ENCODE measurements at places on chromosomes 6 and 20.

DNA sequence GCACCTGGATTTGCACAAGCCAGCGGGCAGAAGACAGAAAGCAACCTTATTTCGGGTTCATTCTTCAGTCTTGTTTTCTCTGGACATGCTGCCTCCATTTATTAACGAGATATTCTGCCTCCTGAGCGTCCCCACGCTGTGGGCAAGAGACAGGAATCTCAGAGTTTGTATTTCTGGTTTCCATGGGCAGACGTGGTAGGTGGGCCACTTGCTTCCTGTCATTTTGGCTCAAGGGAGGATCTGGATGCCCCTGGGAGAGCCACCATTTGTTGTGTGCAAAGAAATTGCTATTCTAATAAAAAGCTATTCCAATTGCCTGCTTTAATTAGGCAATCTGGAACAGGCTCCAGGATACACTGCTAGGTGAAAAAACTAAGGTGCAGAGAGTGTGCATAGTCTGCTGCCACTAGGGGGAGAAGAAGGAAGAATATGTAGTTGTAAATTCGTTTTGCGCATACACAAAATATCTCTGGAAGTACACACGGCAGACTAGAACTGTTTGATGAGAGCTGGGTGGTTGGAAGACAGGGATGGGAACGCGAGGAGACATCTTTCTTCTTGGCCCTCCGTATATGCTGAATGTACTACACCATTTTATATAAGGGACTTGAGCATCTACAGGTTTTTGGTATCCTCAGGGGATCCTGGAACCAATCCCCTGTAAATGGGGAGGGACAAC is 30.1 kb upstream of the SLC16A10 start:
- DNase-seq: no peak

GRCh38 chr20:47561603-47562583 is 60.2 kb downstream of the NCOA3 start:
- DNase-seq: no peak

DNA sequence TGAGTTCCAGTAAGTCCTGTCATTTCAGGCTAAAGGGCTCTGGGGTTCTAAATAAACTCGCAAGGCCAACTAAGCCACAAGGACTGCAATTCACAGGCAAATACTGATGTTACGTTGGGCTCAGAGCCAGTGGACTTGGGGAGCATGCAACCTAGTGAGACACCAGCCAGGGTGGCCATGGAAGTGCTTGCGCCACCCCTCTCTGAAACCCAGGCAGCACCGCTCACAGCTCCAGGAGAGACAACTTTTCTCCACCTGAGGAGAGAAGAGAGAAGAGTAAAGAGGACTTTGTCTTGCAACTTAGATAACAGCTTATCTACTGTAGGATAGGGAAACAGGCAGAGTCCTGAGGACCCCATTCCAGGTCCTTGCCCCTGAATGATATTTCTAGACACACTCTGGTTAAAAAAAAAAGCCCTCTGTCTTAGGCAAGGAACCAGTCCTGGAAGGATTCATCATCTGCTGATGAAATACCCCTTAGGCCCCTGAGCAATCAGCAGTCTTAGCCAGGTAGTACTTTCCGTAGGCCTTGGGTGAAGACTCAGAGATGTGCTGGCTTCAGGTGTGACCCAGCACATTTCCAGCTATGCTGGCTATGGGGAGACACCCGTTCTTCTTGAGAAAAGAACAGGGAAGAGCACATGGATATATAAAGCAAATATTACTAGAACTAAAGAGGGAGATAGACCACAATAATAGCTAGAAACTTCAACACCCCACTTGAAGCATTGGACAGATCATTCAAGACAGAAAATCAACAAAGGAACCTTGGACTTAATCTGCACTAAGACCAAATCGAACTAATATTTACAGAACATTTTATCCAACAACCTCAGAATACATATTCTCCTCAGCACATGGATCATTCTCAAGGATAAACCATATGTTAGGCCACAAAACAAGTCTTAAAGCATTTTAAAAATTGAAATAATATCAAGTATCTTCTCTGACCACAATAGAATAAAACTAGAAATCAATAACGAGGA is 31.5 kb upstream of the TBC1D32 start:
- no peak for DNase-seq

DNA sequence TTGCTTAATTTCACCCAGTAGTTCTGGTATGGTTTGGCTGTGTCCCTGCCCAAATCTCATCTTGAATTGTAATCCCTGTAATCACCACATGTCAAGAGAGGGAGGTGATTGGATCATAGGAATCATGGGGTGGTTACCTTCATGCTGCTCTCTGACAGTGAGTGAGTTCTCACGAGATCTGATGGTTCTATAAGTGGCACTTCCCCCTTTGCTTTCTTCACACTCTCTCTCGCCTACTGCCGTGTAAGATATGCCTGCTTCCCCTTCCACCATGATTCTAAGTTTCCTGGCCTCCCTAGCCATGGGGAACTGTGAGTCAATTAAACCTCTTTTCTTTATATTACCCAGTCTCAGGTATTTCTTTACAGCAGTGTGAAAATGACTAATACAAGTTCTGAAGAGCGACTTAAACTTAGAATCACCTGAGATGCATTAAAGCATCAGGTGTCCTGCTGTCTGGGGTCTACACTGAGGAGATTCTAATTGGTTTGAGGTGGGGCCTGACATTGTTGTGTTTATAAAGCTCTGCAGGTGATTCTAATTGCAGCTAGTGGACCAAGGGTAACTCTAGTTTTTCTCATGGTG is 82.1 kb upstream of the DTNBP1 start:
- no peak for DNase-seq

- no peak for DNase-seq
These were observed 134.8 kb upstream of the PRDM1 start for GRCh38 chr6:105951322-105951721.

DNA sequence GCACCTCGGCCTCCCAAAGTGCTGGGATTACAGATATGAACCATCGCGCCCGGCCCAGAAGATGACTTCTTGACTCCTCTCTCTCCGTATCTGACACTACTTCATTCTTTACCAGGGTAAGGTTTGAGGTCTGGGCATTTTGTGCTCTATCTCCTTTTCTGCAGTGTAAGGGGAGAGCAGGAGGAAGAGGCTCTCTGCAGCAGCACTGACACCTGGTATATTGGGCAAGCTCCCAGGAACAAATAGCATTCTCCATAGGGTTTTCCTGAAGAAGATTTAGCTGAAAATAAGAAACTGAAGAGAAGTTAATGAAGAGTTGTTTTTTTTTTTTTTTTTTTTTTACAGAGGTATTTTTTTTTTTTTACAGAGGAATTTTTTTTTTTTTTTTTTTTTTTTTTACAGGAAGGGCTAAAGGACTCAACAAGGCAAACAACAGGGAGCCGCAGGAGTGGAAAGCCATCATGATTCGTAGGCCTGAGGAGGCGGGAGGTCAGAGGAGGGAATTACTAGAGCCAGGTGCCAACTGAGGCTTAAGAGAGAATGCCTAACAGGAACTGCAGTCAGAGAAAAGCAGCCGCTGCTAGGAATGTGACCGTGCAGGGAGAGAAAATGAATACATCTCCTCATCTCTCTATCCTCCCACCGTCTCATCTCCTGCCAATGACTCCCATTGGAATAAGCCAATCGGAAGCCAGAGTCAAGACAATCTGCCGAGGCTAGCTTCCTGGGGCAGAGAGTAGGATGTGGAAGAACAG is 34.7 kb upstream of the ADGRF4 start:
- no peak for DNase-seq

GRCh38 chr6:139588734-139589593 is 214.5 kb upstream of the CITED2 start:
- peak; percentile 70 for DNase-seq

GRCh38 chr20:35899064-35899463 is 55.2 kb downstream of the SCAND1 start:
- no peak for DNase-seq

- no peak for DNase-seq
These were observed 114.2 kb downstream of the SNX5 start for GRCh38 chr20:17854307-17854903.

DNA sequence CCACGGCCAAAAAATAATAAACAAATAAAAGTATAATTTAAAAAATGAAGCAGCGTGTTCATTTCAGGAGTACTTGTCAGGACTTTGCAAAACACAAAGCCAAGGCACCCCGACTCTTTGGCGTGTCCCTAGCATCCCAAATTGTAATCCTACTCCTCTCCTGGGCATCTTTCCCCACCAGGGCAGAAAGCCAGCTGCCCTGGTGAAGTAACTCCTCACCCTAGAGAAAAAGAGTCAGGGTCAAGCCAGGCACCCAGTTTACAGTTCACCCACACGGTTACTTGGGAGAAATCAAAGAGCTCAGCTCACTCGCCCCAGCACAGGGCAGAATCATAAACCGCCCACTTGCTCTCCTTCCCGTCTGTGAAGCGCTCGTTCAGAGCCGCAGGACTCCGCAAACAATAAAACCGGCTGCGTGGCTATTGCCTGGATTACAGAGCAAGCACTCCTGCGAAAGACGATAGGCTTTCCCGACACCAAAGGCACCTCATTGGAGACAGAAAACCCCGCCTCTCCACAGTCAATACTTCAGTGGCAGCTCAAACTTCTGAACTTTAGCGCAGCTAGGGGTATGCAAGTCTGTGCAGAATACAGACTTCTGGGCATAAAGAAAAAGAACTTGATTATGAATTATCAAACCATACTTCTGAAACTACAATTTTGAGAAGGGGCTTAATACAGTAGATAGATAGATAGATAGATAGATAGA is 73.0 kb upstream of the NHSL1 start:
- DNase-seq: no peak

GRCh38 chr6:47454713-47455396 is 22.7 kb upstream of the CD2AP start:
- DNase-seq: no peak

- no peak for DNase-seq
These were observed 197.3 kb downstream of the TASP1 start for GRCh38 chr20:13441388-13441787.

- no peak for DNase-seq
These were observed 165.9 kb downstream of the JARID2 start for GRCh38 chr6:15411766-15412165.

DNA sequence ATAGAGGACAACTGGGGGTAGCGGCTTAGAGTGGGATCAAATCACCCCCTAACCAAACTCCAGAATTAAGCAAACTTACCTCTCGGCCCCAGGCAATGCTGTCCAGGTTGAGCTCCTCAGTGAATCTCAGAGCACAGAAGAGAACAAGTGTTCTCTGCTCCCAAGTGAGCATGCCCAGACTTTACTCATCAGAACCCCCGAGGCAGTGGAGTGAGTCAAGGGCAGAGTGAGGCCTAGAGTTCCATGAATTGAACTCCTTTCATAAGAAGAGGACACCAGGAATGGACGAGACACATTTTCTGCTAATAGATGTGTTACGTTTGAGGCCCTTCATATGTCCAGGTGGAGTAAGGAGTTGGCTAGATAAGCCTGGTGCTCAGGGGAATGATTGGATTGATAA is 134.0 kb upstream of the DTNBP1 start:
- no peak for DNase-seq

- no peak for DNase-seq
These were observed 82.4 kb downstream of the SLC2A10 start for GRCh38 chr20:46791722-46792416.

DNA sequence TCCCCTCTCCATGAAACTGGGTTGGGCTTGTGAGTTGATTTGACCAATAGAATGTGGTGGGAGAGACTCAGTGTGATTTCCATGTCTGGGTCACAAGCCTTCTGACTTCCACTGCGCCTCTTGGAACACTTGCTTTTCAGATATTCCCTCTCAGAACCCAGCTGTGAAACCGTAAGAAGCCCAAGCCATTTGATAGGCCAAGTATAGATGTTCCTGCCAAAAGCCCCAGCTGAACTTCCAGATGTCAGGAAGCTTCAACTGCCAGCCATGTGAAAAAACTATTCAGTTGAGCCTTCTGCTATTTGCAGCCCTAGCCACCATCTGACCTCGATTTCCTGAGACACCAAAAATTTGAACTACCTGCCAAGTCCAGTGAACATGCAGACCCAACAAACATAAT is 387.8 kb upstream of the GJE1 start:
- DNase-seq: no peak

DNA sequence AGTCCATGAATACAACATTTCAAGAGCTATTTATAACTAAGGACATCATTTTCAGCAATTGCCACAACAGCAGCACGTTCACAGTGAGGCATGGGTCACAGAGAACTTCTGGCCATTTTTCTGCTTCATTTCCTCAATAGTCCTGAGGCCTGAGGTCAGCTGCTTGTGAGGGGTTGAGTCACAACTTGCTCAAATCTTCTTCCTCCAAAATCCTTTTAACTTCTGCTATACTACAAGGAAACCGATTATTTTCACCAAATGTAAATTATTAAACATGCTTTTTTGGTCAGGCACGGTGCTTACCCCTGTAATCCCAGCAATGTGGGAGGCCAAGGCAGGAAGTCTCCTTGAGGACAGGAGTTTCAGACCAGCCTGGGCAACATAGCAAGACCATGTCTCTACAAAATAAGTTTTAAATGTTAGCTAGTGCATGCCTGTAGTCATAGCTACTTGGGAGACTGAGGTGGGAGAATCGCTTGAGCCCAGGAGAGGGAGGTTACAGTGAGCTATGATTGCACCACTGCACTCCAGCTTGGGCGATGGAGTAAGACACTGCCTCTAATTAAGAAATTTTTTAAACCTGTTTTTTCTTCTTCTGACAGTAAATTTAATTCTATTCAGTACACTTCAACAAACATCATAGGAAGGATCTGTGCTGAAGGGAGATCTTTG is 11.1 kb upstream of the SLC16A10 start:
- DNase-seq: no peak

- DNase-seq: no peak
These were observed 7.4 kb upstream of the LAMA5 start for GRCh38 chr20:62374331-62375152.

GRCh38 chr20:23145281-23145700 is 59.2 kb upstream of the CD93 start:
- DNase-seq: no peak

DNA sequence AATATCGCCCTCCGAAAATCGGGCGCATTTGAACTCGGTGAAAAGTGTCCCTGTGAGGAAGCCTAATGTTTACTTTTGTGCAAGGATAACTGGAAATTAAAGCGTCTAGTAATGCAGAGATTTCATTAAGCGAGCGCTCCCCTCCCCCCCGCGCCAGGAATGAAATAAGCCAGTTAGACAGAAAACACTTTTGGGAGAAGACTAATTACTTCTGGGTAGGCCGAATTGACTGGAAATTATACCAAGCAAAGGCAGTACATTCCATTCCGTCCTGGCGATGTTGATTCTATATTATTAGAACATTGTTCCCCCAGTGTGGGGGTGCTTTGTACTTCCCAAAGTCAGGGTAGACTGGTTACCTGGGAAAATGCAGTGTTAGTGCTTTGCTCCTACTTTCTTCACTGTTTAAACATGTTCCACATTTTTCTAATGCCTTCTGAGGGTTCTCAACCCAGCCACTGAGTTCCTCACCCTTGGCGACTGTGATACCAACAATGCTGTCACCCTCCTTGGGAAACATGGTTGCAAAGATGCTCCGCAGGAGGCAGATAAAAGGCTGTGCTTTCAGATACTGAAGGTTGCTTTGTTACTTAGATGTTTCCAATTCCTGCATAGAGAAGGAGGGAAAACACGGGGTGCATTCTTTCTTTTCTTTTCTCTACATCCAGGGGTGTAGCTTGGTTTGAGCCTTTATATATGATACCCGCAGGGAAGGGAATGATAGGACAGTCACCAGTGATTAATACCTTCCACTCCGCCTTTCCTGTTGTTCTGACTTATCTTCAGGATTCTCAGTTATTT is 2.6 kb downstream of the GJA1 start:
- DNase-seq: peak; percentile 67

GRCh38 chr6:88734544-88734943 is 228.9 kb downstream of the RNGTT start:
- DNase-seq: no peak

- no peak for DNase-seq
These were observed 53.8 kb upstream of the DACT2 start for GRCh38 chr6:168373389-168373788.

- DNase-seq: no peak
These were observed 248.9 kb upstream of the CITED2 start for GRCh38 chr6:139623372-139623771.

- DNase-seq: no peak
These were observed 7.3 kb downstream of the SIM1 start for GRCh38 chr6:100457311-100457990.

Measured in HS-5 (cell line).